ENCODE measurements at places on chromosomes 2 and 18. TPM values are rescaled to one million over a fixed set of nuclear protein-coding genes. Genes with fewer than 3 reads are reported as not detected.
A peak's percentile ranks its signal among the peaks of the same experiment; 100 is the strongest.

DNA sequence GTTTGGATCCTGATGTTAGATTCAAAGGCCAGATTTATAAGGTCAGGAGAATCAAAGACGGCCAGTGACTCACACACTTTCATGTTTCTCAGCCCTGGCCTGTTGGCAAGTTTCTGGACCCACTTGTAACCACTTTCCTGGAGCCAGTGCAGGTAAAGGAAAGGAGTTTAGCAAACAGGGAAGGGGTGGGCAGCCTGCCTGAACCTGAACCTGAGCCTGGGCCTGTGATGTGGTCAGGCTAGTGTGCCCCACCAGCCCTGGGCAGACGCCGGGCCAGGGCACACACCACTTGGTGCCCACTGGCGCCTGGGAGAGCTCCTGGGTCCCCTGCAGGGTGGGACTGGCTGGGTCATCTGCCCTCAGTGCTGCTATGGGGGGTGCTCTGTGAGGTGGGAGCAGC is 100.5 kb upstream of the SPRED2 start:
- no peak for DNase-seq

- DNase-seq = peak; percentile 11
These were observed 124.5 kb downstream of the PMAIP1 start for GRCh38 chr18:60024345-60024744.

- peak; percentile 82 for DNase-seq
These were observed 75.3 kb downstream of the LRRFIP1 start for GRCh38 chr2:237702441-237703391.

KLHL14 gene
- total RNA-seq = not detected
